ENCODE measurements at places on chromosomes 7 and 10.

DNA sequence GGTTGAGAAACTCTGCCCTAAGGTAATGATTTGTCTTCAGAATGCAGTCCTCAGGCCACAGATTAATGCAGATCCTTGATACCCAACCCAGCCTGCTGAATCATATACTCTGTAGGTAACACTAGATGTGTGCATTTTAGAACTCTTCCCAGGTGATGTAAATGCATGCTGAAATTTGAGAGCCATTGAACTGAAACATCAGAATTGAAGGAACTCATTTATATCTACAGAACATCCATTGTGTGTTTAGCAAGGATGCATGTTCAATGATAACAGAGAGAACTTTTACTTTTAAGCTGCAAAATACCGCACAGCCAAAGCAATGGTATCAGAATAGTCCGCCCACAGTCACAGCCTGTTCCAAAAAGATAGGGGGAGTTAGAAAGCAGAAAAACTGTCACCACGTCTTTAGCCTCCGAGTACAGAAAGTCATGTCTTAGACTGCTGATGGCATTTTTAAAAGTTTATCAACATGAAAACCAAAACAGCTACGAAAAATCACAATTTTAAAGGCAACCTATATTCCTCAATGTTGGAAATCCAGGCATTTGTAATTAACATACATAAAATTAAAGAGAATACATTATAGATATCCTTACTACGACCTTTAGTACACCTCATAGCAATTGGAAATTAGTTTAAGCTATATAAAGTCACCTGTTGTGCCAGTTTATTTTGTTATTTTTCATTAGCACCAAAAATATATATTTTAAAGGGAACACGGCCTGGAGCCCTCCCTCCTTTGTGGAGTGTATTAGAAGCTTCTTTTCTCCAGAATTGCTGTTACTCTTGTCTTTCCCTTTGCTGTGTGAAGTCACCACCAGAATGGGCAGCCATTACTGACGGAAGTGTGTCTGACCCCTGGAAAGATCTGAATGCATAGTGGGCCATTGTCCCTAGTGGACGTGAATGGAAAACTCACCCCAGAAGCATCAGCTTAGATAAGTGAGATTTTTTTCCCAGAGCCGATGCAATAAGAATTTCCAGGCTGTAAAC lies 65.8 kb upstream of the PRKAR2B start:
- DNase-seq = no peak

GRCh38 chr7:2575046-2575732 lies 16.4 kb downstream of the IQCE start:
- DNase-seq = no peak

DNA sequence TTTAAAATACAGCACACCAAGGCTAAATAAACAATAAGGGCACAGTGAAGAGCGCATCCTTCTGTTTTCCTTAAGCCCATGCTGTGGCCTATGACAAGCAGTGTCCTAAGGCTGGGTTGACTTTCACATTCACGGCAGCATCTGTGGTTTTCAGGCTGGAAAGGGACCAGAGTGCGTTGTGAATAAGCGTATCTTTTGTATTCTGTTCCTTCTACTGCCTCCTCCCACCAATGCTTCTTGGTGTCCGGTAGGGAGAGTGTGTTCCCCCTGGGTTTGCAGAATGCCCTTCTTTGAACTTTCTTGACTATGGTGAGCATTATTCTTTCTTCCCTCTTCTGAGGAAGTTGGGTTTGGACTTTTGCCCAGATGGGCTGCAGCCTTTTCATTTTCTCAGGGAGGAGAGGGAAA lies 73.6 kb downstream of the ABCA13 start:
- DNase-seq = no peak

DNA sequence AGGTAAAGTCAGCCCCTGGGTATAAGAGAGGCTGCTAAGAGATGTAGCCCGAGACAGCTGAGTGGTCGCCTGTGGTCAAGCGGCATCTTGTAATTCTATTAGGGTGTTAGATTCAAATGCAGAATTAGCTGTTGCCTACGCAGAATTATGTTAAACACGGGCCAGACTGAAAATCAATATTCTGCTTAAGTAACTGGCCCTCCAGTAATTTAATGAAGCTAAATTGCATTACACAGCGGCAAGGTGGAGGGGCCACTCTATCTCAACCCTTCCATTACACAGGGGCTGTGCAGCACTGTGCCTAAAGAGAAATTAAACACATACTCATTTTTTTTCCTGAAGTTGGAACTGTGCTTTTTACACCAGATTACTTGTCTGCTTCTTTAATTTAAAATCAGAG lies 448.5 kb upstream of the MGMT start:
- DNase-seq = no peak

GRCh38 chr7:74233655-74234285 lies 20.4 kb downstream of the RFC2 start:
- no peak for DNase-seq

GRCh38 chr7:149527414-149527813 lies 29.8 kb upstream of the ZNF746 start:
- DNase-seq = no peak

DNA sequence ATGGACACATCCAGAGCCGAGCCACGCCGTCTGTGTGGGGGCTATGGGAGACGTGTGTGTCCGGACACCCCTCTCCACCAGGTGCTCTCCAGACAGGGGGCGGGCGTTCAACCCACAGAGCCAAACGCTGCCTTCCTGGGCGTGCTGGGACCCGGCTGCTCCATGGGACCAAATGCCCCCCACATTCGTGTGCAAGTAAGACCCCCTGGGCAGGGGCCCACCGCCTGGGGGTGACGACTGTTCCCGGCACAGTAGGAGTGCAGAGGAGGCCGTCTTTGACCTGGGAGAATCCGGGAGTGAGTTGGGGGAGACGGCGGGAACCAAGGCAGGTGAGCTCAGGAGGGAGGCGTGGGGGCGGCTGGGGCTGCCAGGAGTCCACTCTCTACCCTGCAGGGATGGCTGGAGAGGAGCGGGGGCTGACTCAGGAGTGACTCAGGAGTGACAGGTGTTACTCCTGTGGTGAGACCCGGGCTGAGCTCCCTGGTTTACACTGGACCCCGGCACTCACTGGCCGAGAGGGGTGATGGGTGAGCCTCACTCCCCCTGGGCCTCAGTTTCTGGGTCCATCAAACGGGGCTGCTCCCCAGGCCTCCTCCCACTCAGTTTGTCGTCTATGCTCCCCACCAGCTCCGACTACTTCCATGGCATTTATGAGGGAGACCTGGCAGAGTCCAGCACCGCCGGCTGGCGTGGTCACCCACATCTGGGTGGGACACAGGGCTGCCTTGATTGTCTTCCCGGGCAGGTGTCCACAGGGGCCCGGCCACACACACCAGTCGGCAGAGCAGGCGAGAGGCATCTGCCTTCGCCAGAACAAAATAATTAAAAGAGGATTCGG lies 95.0 kb downstream of the MICALL2 start:
- no peak for DNase-seq

- no peak for DNase-seq
Measured at GRCh38 chr10:129728246-129728820, 235.7 kb downstream of the EBF3 start.

DNA sequence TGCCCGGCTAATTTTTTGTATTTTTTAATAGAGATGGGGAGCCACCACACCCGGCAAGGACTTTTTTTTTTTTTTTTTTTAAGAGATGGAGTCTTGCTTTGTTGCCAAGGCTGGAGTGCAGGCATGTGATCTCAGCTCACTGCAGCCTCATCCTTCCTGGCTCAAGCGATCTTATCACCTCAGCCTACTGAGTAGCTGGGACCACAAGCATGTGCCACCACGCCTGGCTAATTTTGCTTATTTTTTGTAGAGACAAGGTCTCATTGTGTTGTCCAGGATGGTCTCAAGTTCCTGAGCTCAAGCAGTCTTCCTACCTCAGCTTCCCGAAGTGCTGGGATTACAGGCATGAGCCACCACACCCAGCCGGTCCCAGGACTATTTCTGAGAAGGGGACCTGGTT lies 9.3 kb upstream of the MCU start:
- no peak for DNase-seq

GRCh38 chr7:44052771-44053365 lies 8.4 kb downstream of the DBNL start:
- no peak for DNase-seq

GRCh38 chr10:95474228-95475002 lies 86.8 kb downstream of the SORBS1 start:
- no peak for DNase-seq

- DNase-seq = peak; percentile 24
Measured at GRCh38 chr7:155804897-155805825, 7.1 kb downstream of the SHH start.

DNA sequence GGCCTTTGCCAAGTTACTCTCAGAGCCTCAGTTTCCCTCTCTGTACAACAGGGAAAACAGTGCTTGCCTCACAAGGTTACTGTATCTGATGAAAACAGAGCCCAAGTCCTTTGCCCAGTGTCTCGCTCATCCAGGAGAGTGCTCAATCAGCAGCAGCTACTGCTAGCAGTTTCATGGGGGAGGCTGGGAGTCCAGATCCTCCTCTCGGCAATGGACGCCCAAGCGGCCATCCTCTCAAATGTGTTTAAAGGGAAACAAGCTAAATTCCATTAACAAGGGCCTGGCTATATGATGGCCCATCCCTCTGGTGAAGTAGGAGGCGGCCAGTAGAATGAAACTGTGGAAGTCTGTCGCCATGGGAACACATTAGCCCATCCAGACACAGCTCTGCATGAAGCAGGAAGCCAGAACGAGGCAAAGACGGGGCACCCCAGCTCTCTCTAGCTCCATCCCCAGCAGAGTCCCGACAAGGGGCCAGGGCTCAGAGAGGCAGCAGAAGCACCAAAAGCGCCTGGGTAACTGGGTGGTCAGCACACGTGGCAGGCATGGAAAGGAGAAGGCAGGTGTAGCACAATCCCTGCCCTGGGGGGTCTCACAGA lies 35.2 kb downstream of the FAM53B start:
- no peak for DNase-seq

DNA sequence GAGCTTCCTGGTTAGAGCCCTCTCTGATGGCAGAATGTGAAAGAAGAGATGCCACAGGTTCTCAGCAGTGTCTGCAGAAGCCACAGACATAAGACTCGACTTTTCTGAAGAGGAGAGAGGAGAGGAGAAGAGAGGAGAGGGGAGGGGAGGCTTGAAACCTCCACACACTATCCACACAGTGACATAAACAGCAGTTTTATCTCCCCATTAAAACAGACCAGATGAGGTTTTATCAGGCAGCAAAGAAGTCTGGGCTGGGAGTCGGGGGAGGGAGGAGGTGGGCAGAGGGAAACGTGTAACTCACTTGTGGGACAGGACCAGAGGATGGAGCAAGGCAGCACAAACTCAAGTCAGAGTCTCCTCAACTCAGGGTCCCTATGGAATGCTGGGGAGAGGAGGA lies 76.5 kb downstream of the XPNPEP1 start:
- no peak for DNase-seq

- no peak for DNase-seq
Measured at GRCh38 chr10:72692744-72692993, 726 bp downstream of the MCU start.

DNA sequence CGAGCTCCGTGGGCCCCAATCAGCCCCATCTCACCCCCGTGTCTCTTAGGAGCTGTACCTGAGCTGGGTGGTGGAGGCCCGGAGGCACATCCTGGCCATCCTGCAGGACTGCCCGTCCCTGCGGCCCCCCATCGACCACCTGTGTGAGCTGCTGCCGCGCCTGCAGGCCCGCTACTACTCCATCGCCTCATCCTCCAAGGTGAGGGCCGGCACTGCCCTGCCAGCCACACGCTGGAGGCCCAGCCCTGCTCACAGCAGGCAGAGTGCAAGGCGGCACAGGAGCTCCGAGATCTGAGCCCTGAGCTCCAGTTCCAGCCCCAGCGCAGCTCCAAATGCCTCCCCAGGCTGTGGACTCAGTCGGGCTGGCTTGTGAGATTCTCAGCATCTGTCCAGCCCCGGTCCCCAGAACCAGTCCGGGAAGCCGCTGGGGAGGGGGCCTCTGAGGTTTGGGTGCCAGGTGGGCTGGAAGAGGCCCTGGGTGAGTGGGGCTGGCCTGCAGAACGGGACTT lies 9.3 kb downstream of the TMEM120A start:
- DNase-seq = no peak

- no peak for DNase-seq
Measured at GRCh38 chr7:43540471-43540870, 42.4 kb upstream of the STK17A start.

GRCh38 chr10:90079819-90080218 lies 378.4 kb downstream of the KIF20B start:
- no peak for DNase-seq

DNA sequence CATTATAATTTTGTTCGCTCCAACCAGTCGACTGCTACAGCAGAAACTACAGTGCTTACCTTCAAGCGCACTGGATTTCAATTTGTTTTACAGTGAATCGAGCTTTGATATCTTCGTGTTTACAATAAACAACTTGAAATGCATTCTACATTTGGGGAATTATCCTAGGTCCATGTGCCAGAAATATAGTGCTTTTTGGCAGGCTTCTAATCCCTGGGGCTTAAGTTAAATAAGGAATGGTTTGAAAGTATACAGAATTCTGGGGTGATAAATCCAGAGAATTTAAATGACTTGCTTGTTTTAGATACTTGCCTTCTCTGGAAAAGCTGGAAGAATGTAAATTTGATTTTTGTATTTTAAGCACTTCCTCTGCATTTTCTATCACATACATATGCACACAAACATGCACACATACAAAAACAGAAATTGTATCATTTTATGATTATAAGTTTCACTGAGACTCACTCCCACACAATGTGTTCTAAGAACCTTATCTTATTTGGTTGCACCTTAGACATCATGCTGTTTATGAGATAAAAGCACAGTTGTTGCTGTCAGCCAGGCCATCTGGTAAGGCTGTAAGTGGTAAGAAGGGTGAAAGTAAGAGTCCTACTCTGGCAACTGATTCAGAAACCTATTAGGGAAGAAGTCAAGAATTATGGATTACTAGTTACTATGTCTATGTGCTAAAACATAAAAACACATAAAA lies 347.2 kb upstream of the KCND2 start:
- no peak for DNase-seq

DNA sequence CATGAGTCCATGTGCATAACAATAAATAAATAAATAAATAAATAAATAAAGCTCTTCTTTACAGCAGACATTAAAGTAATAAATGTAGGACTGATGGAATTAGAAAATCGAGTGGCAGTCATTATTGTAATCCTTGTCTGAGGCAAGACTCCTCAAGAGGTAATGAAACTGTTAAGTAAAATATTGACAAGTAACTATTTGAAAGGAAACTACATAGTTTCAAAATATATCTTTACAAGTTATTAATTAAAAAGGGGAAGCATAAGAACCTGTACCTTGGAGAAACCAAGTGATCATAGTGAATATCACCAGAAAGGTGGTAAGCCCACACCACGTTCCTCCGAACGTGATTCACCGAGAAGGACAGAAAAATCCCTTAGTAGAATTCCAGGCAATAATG lies 285.6 kb upstream of the SORCS1 start:
- no peak for DNase-seq

DNA sequence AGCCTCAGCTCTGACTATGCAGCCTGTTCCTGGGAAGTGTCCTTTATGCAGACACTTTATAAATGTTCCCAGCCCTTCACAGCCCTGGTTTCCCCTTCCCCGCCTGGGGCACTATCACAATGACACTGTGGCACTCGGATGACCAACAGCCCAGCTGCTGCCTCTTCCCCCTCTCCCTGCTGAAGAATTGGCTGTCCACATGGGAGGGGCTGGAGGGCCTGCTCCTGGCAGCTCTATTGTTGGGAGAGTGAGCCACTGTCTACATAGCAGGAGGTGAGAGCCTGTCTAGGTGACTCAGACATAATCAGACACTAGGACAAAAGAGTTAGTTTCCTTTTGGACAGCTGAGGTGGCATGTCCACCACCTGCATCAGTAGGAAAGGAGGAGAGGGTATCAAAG lies 437.5 kb downstream of the PLXNA4 start:
- DNase-seq = no peak
